C1 segment of cervical spinal cord (tissue), 14 donors: ENCODE measurements at places on chromosomes 3 and 15.

DNA sequence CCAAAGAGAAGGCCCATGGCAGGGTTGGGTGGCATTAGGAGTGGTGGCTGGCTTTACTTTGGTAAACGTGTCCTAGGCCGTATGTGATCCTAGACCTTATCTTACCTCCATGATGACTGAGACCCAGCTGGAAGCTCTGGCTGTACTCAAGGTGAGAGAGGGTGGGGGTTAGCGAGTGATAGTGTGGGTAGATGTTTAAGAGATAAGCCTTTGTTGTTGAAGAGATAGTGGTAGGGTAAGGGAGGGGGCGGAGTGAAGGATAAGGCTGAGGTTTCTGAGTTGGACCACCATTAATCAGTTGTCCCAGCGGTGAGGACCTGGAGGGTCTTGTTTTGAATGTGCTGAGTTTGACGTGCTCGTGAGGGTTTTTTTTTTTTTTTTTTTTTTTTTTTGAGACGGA lies 61.5 kb upstream of the ULK4 start:
- DNase-seq = no peak

DNA sequence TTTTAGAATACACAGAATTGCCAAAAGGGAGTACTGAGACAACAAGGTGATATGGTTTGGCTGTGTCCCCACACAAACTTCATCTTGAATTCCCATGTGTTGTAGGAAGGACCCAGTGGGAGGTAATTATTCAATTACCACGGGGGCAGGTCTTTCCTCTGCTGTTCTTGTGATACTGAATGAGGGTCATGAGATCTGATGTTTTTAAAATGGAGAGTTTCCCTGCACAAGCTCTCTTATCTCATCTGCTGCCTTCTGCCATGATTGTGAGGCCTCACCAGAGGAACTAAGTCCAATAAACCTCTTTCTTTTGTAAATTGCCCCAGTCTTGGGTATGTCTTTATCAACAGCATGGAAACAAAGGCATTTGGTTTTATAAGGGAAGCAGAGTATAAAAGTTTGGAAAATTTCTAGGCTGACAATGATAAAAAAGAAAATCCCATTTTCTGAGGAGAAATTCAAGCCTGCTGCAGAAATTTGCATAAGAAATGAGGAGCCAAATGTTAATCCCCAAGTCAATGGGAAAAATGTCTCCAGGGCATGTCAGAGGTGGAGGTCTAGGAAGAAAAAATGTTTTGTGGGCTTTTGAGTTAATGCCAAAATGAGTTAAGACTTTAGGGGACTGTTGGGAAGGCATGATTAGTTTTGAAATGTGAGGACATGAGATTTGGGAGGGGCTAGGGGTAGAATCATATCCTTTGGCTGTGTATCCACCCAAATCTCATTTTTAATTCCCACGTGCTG lies 130.5 kb upstream of the THRB start:
- no peak for DNase-seq

- DNase-seq = no peak
These were observed 3.7 kb downstream of the ATG7 start for GRCh38 chr3:11275926-11276325.

DNA sequence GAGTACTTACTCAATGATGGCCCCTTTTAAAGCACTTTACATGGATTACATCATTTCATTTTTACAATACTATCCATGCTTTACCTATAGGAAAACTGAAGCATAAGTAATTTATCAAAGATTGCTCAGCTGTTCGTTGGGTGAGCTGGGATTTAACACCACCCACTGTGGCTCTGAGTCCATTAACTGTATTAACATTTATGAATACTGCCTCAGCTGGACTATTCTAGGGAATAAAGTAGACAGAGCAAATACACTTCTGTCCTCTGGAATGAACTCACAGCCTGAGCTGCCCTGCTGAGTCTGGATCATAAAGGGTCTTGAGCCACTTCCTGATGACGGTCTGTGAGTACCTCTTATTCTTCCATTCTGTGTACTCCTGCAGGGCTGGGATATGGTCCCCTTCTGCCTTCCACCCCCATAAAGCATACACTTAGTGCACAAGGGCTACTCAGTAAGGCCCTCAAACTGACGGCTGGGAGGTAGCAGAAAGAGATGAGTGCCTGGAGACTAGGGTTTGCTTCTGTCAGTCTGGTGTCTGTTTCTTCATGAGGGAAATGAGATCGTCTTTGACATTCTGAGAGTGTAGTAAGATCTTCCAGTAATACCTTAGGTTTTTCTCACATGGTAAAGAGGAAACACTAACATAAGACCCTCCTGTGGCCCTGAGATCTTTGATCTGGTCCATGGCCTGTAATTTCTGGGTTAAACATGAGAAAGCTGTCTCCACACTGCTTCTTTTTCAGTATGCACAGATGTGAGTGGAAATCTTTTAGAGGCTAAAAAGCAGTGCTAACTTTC lies 12.6 kb upstream of the ST6GAL1 start:
- no peak for DNase-seq

GRCh38 chr15:70754862-70755261 lies 8.5 kb downstream of the UACA start:
- DNase-seq = no peak
